Naive B cell (primary cell): ENCODE measurements at places on chromosomes 12 and 14. TPM values are rescaled to one million over a fixed set of nuclear protein-coding genes. Genes with fewer than 3 reads are reported as not detected.

The TMEM119 gene
- not detected for polyA plus RNA-seq

DNA sequence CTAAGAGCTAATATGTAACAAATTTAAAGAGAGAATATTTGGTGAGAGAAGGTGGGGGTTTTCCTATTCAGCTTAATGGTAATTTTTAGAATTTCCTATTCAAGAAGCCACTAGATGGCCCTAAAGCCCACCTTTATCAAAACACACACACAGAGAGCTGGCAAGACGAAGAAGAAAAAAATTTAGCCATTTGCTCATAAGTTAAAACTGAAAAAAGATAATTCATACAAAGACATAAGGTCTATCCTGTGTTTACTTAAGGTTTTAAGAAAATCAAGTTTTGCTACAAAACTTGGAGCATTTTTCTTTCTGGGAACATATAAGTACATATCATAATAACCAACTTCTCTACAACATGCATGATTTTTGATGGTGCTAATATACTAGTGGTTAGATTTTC is 46.8 kb upstream of the PCED1B start:
- H3K4me3 ChIP-seq: no peak overlapping the region
- no peaks in the 10 kb centered on the region for H3K36me3 ChIP-seq
- H3K27ac ChIP-seq: no peak overlapping the region
- H3K4me1 ChIP-seq: no peaks in the 10 kb centered on the region

DNA sequence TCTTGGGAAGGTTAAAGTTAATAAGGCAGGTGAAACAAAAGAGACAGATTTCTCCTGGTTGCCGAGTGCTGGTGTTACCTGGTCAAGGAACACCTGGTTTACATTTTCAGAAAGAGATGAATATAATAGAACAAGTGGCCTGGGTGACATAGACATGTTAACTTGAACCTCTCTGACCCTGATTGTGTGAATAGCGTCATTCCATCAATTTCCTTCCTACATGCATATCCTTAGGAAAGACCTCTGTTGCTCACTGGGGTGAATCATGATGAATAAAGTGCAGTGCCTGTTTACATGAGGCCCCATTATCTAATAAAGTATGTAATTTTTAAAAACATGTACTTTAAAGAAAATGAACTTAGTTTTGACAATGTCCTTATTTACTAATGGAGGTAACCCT is 1822.9 kb upstream of the FLRT2 start:
- H3K4me3 ChIP-seq: no peak overlapping the region
- H3K27ac ChIP-seq: no peak overlapping the region
- H3K4me1 ChIP-seq: no peaks in the 10 kb centered on the region
- no peak for DNase-seq
- no peaks in the 10 kb centered on the region for H3K27me3 ChIP-seq

GRCh38 chr12:91441993-91442952 is 259.7 kb upstream of the DCN start:
- H3K27ac ChIP-seq: no peak overlapping the region
- H3K36me3 ChIP-seq: no peaks in the 10 kb centered on the region
- H3K4me3 ChIP-seq: no peak overlapping the region
- H3K4me1 ChIP-seq: no peaks in the 10 kb centered on the region
- H3K27me3 ChIP-seq: peaks cover 9% of the 10 kb centered on the region

DNA sequence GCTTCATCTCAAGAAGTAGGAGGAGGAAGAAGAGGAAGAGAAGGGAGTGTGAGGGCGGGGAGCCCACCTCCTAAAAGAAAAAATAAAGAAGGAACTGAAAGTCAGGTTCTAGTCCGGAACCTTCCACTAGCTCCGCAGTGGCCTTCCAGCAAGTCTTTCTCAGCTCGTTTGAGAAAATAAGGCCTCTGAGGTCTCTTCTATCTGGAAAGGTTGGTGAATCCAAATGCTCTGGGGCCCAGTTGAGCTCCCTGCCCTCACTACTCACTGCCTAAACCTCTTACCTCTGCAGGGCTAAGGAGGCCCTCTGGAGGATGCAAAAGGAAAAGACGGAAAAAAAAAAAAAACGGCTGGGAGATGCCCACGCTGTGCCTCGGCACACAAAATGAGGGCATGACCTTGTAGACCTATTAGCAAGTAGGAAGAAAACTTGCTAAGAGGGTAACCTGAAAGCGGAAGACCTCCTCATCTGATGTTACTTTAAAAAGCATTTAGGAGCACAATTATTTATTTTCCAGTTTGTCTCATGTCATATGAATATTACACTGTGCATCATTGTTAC is 35.9 kb downstream of the FBLN5 start:
- peak overlapping the region; percentile 80 for H3K4me3 ChIP-seq
- H3K27ac ChIP-seq: peak overlapping the region; percentile 59
- H3K27me3 ChIP-seq: peaks cover 4% of the 10 kb centered on the region
- H3K4me1 ChIP-seq: peaks cover 14% of the 10 kb centered on the region
- H3K36me3 ChIP-seq: peaks cover 4% of the 10 kb centered on the region

The TDRD9 gene
- 0.37 TPM for polyA plus RNA-seq

DNA sequence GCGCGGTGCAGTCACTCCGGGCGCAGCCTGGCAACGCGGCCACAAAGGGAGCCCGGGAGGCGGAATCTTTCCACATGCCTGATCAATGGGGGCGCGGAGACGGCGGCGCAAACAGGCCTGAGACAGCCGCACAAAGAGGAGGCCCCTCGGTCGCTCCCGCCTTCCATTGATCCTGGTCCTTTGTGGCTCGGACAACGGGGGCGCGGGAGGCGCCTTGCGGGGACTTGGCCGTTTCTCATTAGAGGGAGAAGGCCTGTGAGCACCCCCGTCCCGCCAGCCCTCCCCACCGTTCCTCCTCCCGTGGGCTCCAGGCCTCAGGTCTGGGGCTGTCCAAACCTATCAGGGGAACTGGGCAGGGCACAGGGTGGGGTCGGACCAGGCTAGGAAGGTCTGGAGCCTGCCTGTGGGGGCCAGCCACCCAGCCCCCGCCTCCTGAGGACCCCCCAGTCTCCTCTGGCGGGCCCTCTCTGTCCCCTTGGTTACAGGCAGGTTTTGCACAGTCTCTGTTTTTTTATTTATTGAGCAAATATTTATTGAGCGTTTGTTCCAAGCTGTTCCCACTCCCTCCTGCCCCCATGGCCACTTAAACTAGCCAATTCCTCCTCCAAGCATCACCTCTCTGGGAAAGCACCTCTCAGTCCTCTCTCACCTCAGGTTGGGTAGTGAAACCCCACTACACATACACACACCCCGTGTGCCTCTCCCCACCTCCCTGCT is 29.0 kb upstream of the MSI1 start:
- H3K4me1 ChIP-seq: peaks cover 3% of the 10 kb centered on the region
- no peak for DNase-seq
- H3K27ac ChIP-seq: no peak overlapping the region
- H3K36me3 ChIP-seq: no peaks in the 10 kb centered on the region

- H3K27me3 ChIP-seq: no peaks in the 10 kb centered on the region
- H3K4me1 ChIP-seq: no peaks in the 10 kb centered on the region
- H3K4me3 ChIP-seq: no peak overlapping the region
- DNase-seq: peak; percentile 13
- no peaks in the 10 kb centered on the region for H3K36me3 ChIP-seq
- no peak overlapping the region for H3K27ac ChIP-seq
These were observed 54.4 kb downstream of the EFCAB11 start for GRCh38 chr14:89899917-89900663.

The PPP1R36 gene
- polyA plus RNA-seq: 0.38 TPM

- DNase-seq: no peak
- no peak overlapping the region for H3K27ac ChIP-seq
- no peaks in the 10 kb centered on the region for H3K4me1 ChIP-seq
- no peak overlapping the region for H3K4me3 ChIP-seq
- peaks cover 8% of the 10 kb centered on the region for H3K36me3 ChIP-seq
These were observed 141.1 kb downstream of the PAWR start for GRCh38 chr12:79549531-79550271.

DNA sequence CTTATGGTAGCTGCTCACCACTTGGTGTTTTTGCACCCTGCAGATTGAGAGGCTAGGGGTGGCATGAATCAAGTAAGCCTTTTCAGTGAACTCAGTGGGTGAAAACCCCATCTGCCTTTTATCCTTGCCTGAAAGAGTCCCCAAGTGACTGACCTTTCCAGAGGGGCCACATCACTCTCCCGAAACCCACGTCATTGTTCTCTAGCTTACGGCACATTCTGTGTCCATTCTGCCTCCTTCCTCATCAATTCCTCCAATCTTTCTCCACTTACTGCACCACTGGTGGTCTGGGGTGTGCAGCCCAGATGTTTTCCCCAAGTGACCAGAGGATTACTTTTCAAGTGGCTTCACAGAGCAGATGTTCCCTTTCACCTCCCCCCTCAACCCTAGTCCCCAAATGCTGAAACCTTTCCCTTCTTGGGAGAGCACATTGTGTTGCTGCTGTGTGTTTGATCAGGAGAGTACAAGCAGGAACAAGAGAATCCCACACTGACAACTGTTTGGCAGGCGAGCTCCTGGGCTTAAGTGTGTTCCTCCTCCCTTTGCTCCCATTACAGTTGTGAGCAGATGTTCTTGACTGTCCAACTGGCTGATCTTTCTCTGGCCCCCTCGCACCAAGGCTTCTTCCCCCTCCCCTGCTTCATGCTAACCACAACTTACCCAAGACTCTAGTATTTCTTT is 138.0 kb upstream of the IGF1 start:
- no peak overlapping the region for H3K4me3 ChIP-seq
- peaks cover 9% of the 10 kb centered on the region for H3K27me3 ChIP-seq
- no peaks in the 10 kb centered on the region for H3K4me1 ChIP-seq
- H3K36me3 ChIP-seq: no peaks in the 10 kb centered on the region

DNA sequence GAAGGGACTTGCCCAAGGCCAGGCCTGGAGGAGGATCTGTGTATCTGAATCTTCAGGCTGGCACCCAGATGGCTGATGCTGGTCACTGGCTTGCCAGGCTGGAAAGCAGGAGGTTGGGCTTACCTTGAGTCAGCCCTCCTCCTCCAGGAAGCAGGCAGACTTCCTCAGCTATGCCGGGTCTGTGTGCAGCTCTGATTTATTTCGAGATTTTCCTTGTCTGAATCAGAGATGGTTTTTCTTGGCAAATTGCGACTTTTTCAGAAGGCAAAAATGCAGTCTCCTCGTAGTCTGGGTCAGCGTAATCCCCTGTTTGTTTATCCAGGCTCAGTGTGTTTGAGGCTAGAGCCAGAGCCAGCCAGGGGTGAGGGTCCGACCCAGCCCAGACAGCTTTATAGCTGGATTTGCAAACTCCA is 48.9 kb downstream of the SMOC1 start:
- no peak overlapping the region for H3K4me3 ChIP-seq
- H3K27ac ChIP-seq: no peak overlapping the region
- no peak for DNase-seq
- no peaks in the 10 kb centered on the region for H3K36me3 ChIP-seq
- H3K27me3 ChIP-seq: peaks cover 29% of the 10 kb centered on the region

DNA sequence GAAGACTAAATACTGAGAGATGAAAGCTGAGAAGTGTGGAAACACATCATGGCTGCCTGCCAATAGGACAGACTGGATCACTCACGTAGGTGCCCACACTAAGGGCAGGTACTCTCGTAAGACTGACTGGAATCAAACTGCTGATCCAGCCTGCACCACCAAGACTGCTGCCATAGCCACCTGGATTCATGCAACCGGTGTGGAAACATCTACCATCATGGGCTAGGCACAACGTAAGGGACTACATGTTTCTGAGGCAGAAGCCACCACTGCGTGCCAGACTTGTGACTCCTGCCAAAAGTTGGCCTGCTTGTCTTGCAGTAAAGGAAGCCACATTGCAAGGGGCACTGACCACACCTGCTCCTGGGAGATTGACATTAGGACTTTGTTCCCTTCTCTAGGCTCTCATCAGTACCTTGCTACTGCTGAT is 3.8 kb downstream of the POMT2 start:
- H3K4me1 ChIP-seq: peaks cover 6% of the 10 kb centered on the region
- no peaks in the 10 kb centered on the region for H3K27me3 ChIP-seq
- DNase-seq: no peak
- no peaks in the 10 kb centered on the region for H3K36me3 ChIP-seq

- no peak overlapping the region for H3K27ac ChIP-seq
- H3K36me3 ChIP-seq: peaks cover 32% of the 10 kb centered on the region
- H3K4me1 ChIP-seq: peaks cover 35% of the 10 kb centered on the region
- no peak for DNase-seq
These were observed 85.0 kb downstream of the SYNE3 start for GRCh38 chr14:95431199-95432143.

The RDH12 gene
- polyA plus RNA-seq: not detected

GRCh38 chr12:118034429-118035189 is 18.1 kb downstream of the RFC5 start:
- H3K27ac ChIP-seq: no peak overlapping the region
- H3K4me1 ChIP-seq: peaks cover 6% of the 10 kb centered on the region
- H3K4me3 ChIP-seq: no peak overlapping the region
- H3K36me3 ChIP-seq: no peaks in the 10 kb centered on the region
- DNase-seq: no peak

The EFS gene
- not detected for polyA plus RNA-seq

GRCh38 chr12:131120831-131121271 is 167.1 kb downstream of the ADGRD1 start:
- no peak overlapping the region for H3K4me3 ChIP-seq
- no peaks in the 10 kb centered on the region for H3K27me3 ChIP-seq
- no peak overlapping the region for H3K27ac ChIP-seq
- DNase-seq: no peak
- H3K36me3 ChIP-seq: no peaks in the 10 kb centered on the region

The ADAM21 gene
- polyA plus RNA-seq: not detected

The STAB2 gene
- not detected for polyA plus RNA-seq

DNA sequence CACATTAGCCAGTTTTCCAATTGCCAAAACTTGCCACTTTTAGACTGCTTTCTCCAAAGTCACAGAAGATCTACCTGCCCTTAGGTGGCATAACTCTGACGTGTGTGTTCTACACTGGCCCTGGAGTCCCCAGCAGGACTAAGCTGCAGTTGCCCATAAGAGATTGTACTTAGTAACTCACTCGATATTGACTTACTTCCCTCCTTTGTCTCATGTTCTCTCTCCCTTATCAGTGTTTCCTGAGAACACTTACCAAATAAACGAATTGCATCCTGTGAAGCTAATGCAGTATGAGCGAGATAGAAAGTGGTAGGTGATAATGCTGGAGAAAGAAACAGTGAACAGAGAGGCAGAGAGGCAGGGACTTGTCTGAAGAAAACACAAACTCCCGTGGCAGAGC is 117.2 kb downstream of the NUAK1 start:
- no peak overlapping the region for H3K27ac ChIP-seq
- no peaks in the 10 kb centered on the region for H3K4me1 ChIP-seq
- H3K4me3 ChIP-seq: no peak overlapping the region
- peaks cover 9% of the 10 kb centered on the region for H3K36me3 ChIP-seq

- H3K4me1 ChIP-seq: no peaks in the 10 kb centered on the region
- no peaks in the 10 kb centered on the region for H3K36me3 ChIP-seq
- H3K4me3 ChIP-seq: no peak overlapping the region
- no peak overlapping the region for H3K27ac ChIP-seq
These were observed 165.0 kb upstream of the RTL1 start for GRCh38 chr14:101068313-101069227.

- H3K4me1 ChIP-seq: no peaks in the 10 kb centered on the region
- no peak overlapping the region for H3K27ac ChIP-seq
- H3K27me3 ChIP-seq: no peaks in the 10 kb centered on the region
These were observed 132.6 kb downstream of the TMEM132D start for GRCh38 chr12:129771238-129771637.
